GM04504 (cell line): ENCODE measurements at places on chromosomes 11 and 22.

DNA sequence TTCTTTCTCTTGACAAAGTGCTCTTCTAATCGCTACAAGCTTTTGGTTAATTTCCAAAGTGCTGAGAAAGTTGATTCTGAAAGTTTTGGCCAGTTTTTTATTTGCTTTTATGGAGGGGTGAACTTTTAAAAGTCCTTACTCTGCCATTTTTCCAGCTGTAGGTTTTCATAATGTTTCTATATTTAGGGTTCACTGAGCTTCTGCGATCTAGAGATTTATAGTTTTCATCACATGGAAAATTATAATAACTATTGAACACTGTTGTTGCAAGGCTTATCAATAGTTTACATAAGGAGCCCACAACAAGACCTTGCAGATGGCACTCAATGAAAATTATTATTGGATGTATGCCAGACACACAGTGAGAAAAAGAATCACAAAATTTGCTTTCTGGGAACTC, 55.1 kb downstream of the DLG2 start:
- DNase-seq = no peak

GRCh38 chr22:46149512-46150033, 753 bp upstream of the PPARA start:
- DNase-seq = no peak

DNA sequence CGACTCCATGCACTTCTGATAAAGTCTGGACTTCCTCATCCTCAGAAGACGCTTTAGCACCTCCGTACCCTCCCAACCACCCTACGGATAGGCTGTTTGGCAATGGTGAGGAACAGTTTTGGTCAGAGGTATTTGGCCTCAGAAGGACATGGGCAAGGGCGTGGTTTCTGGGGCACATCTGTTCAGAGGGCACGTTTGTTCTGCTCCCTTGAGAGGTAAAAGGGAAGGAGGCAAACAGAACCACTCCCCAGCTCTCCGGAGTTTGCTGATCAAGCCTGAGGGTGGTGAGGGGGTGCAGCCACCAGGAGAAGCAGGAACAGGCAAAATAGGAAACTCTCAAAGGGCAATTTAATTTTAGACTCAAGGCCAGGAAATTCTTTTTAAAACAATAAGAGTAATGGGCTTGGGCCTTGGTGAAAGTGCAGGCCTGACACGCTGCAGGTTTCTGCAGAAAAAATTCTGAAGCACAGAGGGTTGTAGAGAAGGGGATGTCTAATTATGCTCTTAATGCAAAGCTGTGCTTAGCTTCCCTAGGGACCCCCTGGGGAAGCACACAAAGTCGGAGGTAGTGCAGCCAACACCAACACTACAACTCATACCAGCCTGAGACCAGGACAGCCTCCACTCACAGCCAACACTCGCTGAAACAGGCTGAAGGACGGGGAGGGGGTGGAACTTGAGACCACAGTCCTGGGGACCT, 23.3 kb downstream of the ETS1 start:
- no peak for DNase-seq

DNA sequence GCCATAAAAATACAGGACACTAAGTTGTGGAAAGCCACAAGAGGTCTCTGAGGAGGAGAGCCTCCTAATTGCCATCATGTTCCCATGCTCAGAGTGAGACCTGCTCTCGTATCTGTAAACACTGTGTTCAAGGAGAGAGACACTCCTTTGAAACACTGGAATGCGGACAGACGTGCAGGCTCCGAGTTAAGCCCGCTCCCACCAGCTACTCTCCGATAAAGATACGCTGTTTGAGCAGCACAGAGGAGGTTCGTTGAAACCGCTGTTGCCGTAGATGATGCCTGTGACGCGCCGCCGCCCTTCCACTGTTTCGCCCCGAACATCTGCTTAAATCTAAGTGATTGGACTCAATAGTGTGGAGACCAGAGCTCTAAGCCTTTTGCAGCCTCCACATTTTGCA, 25.1 kb downstream of the NUP50 start:
- DNase-seq = no peak

GRCh38 chr22:29004647-29005371, 56.8 kb downstream of the C22orf31 start:
- no peak for DNase-seq

GRCh38 chr22:43110927-43111623, 525 bp downstream of the BIK start:
- DNase-seq = no peak
